Naive thymus-derived CD8-positive, alpha-beta T cell (primary cell): ENCODE measurements at places on chromosomes 3 and 15. TPM values are rescaled to one million over a fixed set of nuclear protein-coding genes. Genes with fewer than 3 reads are reported as not detected.

DNA sequence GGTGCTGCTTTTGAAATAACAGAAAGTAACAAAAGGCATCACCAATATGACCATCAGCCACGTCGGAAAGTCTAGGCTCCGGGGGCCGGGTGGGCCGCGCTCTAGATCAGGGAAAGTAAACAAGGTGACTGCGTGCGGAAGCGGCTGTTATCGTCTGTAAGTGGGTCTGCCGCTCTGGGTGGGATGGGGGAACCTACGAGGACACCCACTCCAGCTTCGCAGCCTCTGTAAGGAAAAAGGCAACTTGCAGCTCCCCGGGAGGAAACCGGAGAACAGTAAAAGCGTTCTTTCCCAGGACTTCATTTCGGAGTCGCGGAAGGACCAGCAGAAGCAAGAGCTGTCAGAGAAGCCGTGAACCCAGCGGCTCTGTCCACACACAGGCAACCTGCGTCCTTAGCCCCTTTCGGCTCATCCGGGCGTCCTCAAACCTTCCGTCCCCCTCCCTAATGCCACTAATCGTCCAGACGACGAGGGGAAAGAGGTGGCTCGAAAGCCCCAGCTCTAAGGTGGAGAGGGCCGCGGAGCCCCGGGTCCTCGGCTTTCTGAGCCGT is 461 bp downstream of the XRN1 start:
- peaks cover 5% of the 10 kb centered on the region for H3K36me3 ChIP-seq
- no peaks in the 10 kb centered on the region for H3K27me3 ChIP-seq
- H3K4me1 ChIP-seq, result peaks cover 53% of the 10 kb centered on the region
- peak; percentile 41 for DNase-seq

- H3K27me3 ChIP-seq, result peaks cover 25% of the 10 kb centered on the region
- no peak for DNase-seq
Observed at GRCh38 chr3:39221141-39221530, 28.7 kb upstream of the XIRP1 start.

Gene ITIH1
- total RNA-seq, result not detected

GRCh38 chr15:97084650-97085049 is 754.1 kb downstream of the NR2F2 start:
- DNase-seq, result no peak
- H3K27ac ChIP-seq, result no peak overlapping the region
- no peak overlapping the region for H3K4me3 ChIP-seq
- no peaks in the 10 kb centered on the region for H3K4me1 ChIP-seq
- no peaks in the 10 kb centered on the region for H3K36me3 ChIP-seq
- no peaks in the 10 kb centered on the region for H3K27me3 ChIP-seq

GRCh38 chr15:23857028-23857641 is 170.0 kb upstream of the NDN start:
- no peak overlapping the region for H3K4me3 ChIP-seq
- DNase-seq, result no peak
- H3K36me3 ChIP-seq, result no peaks in the 10 kb centered on the region
- H3K27ac ChIP-seq, result no peak overlapping the region
- peaks cover 14% of the 10 kb centered on the region for H3K27me3 ChIP-seq

Gene SCAMP5
- total RNA-seq, result 0.23 TPM

DNA sequence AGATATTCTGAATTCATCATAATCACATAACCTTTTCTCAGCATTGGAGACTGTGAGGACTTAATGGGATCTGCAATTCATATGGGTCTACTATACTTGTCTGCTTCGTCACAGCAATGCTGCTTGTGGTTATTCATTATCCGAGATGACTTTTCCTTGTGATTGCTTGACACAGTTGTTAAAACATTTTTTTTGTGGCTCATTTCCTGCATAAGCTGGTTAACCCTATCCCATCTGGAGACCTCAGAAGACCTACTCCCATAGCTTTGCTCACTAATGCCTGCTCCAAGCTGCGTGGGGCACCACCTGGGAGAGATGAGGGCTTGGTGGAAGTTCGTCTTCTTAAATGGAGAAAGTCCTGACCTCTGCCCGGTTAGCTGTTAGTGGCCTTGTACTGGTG is 360.8 kb downstream of the CHST2 start:
- peaks cover 12% of the 10 kb centered on the region for H3K36me3 ChIP-seq
- H3K4me3 ChIP-seq, result no peak overlapping the region
- H3K27me3 ChIP-seq, result no peaks in the 10 kb centered on the region
- DNase-seq, result no peak
- H3K4me1 ChIP-seq, result peaks cover 13% of the 10 kb centered on the region
- no peak overlapping the region for H3K27ac ChIP-seq

GRCh38 chr15:59995568-59996297 is 8.4 kb upstream of the FOXB1 start:
- H3K4me3 ChIP-seq, result no peak overlapping the region
- peaks cover 24% of the 10 kb centered on the region for H3K4me1 ChIP-seq
- peaks cover 84% of the 10 kb centered on the region for H3K27me3 ChIP-seq

GRCh38 chr15:63634154-63634553 is 37.0 kb downstream of the FBXL22 start:
- H3K27ac ChIP-seq, result no peak overlapping the region
- DNase-seq, result no peak
- H3K4me3 ChIP-seq, result no peak overlapping the region
- peaks cover 16% of the 10 kb centered on the region for H3K36me3 ChIP-seq

DNA sequence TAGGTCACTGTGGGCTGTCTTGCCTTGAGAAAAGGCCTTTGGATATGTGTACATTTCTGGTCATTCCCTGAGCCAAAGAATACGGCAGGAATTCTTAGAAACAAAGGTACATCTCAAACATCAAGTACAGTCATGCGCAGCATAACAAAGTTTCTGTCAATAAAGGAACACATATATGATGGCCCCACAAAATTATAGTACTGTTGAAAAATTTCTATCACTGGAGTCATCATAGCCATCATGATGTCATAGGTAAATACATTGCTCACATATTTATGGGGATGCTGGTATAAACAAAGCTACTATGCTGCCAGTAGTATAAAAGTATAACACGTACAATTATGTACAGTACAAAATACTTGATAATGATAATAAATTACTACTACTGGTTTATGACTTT is 38.9 kb upstream of the NECTIN3 start:
- H3K4me3 ChIP-seq, result no peak overlapping the region
- H3K4me1 ChIP-seq, result no peaks in the 10 kb centered on the region
- peaks cover 3% of the 10 kb centered on the region for H3K27me3 ChIP-seq
- peaks cover 15% of the 10 kb centered on the region for H3K36me3 ChIP-seq
- H3K27ac ChIP-seq, result no peak overlapping the region

Gene ANKDD1A
- total RNA-seq, result 5.4 TPM

Gene GATM
- 5.0 TPM for total RNA-seq

GRCh38 chr3:112004669-112005068 is 5.9 kb downstream of the TAGLN3 start:
- H3K4me1 ChIP-seq, result peaks cover 28% of the 10 kb centered on the region
- no peak overlapping the region for H3K4me3 ChIP-seq
- no peak for DNase-seq
- H3K27me3 ChIP-seq, result no peaks in the 10 kb centered on the region
- H3K36me3 ChIP-seq, result no peaks in the 10 kb centered on the region
- H3K27ac ChIP-seq, result no peak overlapping the region

DNA sequence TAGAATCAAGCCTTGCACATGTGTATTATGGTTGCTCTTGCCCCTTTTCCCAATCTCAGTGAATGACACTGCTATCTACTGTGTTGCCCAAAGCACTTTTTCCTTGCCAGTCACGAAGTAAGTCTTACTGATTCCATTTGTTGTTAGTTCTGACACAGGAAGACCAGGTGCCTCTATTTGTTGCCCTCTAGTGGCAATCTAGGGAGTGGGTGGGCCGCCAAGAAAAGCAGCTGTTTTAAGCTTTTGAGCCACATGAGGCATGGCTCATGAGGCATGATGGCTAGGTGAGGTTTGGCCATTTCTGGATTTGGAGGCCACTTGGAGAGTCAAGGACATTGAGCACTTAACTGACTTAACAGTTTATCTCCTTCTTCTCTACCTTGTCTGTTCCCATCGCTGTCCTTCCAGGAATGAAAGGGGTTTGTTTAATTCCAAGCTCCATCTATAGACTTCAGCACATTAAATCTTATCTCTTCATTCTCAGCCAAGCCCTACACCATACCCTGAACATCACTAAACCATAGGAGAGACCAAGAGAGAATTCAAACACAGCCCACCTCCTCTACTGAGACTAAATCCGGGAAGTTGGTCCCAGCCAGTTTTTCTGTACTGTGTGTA is 103.1 kb downstream of the HCN4 start:
- H3K27ac ChIP-seq, result no peak overlapping the region
- no peaks in the 10 kb centered on the region for H3K36me3 ChIP-seq
- H3K27me3 ChIP-seq, result no peaks in the 10 kb centered on the region
- no peak overlapping the region for H3K4me3 ChIP-seq
- H3K4me1 ChIP-seq, result peaks cover 2% of the 10 kb centered on the region

- no peak overlapping the region for H3K27ac ChIP-seq
- H3K36me3 ChIP-seq, result peaks cover 25% of the 10 kb centered on the region
- H3K4me3 ChIP-seq, result no peak overlapping the region
- H3K4me1 ChIP-seq, result peaks cover 2% of the 10 kb centered on the region
- H3K27me3 ChIP-seq, result no peaks in the 10 kb centered on the region
Observed at GRCh38 chr3:122826278-122826677, 31.4 kb downstream of the SLC49A4 start.

DNA sequence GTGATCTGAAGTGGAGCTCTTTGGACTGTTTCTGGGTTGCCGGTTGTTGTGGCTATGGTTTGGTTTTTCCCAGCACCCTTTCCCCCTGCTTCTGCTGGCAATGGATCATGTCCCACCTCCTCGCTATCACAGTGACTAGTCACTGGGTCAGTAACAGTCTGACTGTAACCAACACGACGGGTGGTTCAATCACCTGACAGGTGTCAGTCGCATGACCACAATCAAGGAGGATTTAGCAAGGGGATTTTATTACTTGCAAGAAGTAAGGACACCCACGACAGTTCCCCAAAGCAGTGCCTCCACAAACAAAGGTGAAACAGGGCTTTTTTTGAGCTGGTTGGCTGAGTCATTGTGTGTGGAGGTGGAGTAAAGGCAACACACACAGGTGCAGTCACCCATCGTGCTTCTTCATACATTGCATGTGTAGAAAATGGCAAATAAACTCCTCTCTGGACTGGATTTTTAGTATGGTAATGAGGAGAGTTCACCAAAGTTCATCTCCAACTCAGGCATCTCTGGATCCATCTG is 58.8 kb upstream of the FAM3D start:
- no peak overlapping the region for H3K4me3 ChIP-seq
- no peaks in the 10 kb centered on the region for H3K27me3 ChIP-seq
- H3K27ac ChIP-seq, result no peak overlapping the region
- DNase-seq, result no peak
- H3K4me1 ChIP-seq, result no peaks in the 10 kb centered on the region
- no peaks in the 10 kb centered on the region for H3K36me3 ChIP-seq

Gene TM2D3
- 87.9 TPM for total RNA-seq

- no peak overlapping the region for H3K27ac ChIP-seq
- H3K4me1 ChIP-seq, result no peaks in the 10 kb centered on the region
- no peak for DNase-seq
- H3K4me3 ChIP-seq, result no peak overlapping the region
- no peaks in the 10 kb centered on the region for H3K36me3 ChIP-seq
Observed at GRCh38 chr15:78691167-78691850, 50.3 kb upstream of the CHRNB4 start.

- H3K27me3 ChIP-seq, result no peaks in the 10 kb centered on the region
- H3K36me3 ChIP-seq, result peaks cover 6% of the 10 kb centered on the region
- DNase-seq, result no peak
- H3K4me3 ChIP-seq, result no peak overlapping the region
- peaks cover 53% of the 10 kb centered on the region for H3K4me1 ChIP-seq
Observed at GRCh38 chr15:55402707-55403106, 5.5 kb downstream of the CCPG1 start.

Gene EXOSC7
- total RNA-seq, result 55.4 TPM

GRCh38 chr3:191239407-191240031 is 40.5 kb downstream of the OSTN start:
- no peak for DNase-seq
- H3K27ac ChIP-seq, result no peak overlapping the region
- H3K4me3 ChIP-seq, result no peak overlapping the region
- no peaks in the 10 kb centered on the region for H3K27me3 ChIP-seq

GRCh38 chr15:40439960-40440742 is 602 bp upstream of the BAHD1 start:
- DNase-seq, result no peak
- H3K4me1 ChIP-seq, result peaks cover 60% of the 10 kb centered on the region
- H3K27ac ChIP-seq, result peak overlapping the region; percentile 93
- peak overlapping the region; percentile 87 for H3K4me3 ChIP-seq
- H3K27me3 ChIP-seq, result peaks cover 7% of the 10 kb centered on the region
- no peaks in the 10 kb centered on the region for H3K36me3 ChIP-seq

DNA sequence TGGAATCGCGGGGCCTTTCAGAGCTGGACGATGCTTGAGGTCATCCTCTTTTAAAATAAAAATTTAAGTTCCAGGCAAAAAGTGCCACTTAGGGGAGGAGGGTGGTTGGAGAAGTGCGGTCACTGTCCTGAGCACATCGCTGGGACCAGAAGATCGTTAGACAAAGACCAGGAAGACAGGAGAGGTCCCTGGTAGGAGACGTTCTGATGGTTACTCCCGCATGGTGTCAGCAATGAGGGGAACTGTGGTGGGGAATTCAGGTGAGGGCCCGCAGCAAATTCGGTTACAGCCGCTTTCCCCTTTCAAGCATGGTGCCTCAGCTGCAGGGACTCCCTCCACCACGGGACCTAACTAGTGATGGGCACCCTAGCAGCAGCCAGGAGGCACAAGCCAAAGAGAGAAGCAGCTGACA is 1.0 kb upstream of the ISY1 start:
- peak; percentile 65 for DNase-seq
- H3K27ac ChIP-seq, result peak overlapping the region; percentile 99

DNA sequence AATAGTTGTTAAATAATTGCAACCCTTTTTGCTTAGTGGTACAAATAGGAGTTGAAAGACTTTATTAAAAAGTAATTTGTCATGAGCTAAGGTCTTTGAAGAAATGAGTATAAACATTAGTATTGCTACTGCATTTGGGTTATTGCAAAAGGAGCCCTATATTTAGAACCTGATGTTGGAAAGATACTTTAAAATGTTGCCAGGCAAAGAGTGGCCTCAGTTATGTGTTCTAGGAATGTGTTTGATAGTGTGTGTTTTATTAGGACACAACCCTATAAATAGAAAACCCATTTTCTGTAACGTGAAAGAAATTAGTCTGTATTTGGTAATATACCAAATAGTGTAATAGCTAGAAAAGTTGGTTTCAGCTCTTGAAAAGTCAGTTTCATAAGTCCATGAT is 10.7 kb downstream of the VPS8 start:
- peaks cover 34% of the 10 kb centered on the region for H3K4me1 ChIP-seq
- DNase-seq, result no peak
- peaks cover 39% of the 10 kb centered on the region for H3K36me3 ChIP-seq
- H3K4me3 ChIP-seq, result no peak overlapping the region

GRCh38 chr3:108331792-108332191 is 35.4 kb downstream of the HHLA2 start:
- H3K36me3 ChIP-seq, result no peaks in the 10 kb centered on the region
- H3K27me3 ChIP-seq, result no peaks in the 10 kb centered on the region
- no peak overlapping the region for H3K4me3 ChIP-seq
- H3K4me1 ChIP-seq, result peaks cover 22% of the 10 kb centered on the region
- H3K27ac ChIP-seq, result no peak overlapping the region

DNA sequence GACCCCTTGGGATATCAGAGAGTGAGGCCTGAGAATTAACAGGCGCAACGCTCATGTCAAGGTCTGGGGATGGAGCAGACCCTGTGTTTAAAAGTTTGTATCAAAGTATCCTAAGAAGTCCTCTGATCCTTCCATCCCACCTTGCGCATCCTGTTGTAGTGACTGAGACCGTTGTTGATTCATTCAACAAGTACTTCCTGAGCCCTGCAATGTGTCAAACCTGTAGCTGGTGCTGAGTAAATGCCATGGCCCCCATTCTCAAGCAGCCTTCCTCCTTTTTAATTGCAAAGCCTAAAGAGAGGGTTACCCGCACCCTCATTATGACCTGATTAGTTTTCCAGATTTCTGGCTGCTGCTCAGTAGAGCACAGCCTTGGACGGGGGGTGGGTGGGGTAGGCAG is 46.4 kb downstream of the RPLP1 start:
- H3K4me1 ChIP-seq, result no peaks in the 10 kb centered on the region
- H3K36me3 ChIP-seq, result no peaks in the 10 kb centered on the region
- no peak for DNase-seq
- no peak overlapping the region for H3K4me3 ChIP-seq
